ENCODE measurements at places on chromosomes 13 and 19.

- DNase-seq: no peak
Observed at GRCh38 chr19:46381756-46382345, 31.5 kb downstream of the CCDC8 start.

DNA sequence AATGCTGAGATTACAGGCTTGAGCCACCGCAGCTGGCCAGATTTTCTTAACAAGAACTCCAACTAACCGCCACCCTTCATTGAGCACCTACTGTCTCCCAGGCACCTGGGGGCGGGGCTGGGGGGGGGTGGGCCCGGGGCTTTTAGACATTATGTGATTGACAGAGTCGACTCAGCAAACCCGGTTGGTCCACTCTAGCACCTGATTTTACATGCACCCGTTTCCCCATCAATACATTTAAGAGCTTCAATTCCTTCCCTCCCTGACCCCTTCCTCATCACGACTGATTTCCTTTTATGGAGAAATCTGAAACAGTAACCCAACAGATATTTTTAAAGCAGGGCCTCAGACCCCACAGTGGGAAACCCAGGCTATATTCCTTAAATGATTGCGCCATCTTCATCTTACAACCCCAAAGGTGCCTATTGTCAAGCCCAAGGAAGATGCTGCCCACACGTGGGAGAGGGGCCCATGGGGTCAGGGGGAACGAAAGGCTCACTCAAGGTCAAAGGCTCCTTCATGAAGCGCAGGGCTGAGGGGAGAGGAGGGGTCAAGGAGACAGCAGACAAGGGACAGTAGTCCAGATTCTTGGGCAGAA lies 1.8 kb downstream of the INSR start:
- no peak for DNase-seq

GRCh38 chr19:47780215-47780551 lies 1.7 kb downstream of the SELENOW start:
- no peak for DNase-seq

DNA sequence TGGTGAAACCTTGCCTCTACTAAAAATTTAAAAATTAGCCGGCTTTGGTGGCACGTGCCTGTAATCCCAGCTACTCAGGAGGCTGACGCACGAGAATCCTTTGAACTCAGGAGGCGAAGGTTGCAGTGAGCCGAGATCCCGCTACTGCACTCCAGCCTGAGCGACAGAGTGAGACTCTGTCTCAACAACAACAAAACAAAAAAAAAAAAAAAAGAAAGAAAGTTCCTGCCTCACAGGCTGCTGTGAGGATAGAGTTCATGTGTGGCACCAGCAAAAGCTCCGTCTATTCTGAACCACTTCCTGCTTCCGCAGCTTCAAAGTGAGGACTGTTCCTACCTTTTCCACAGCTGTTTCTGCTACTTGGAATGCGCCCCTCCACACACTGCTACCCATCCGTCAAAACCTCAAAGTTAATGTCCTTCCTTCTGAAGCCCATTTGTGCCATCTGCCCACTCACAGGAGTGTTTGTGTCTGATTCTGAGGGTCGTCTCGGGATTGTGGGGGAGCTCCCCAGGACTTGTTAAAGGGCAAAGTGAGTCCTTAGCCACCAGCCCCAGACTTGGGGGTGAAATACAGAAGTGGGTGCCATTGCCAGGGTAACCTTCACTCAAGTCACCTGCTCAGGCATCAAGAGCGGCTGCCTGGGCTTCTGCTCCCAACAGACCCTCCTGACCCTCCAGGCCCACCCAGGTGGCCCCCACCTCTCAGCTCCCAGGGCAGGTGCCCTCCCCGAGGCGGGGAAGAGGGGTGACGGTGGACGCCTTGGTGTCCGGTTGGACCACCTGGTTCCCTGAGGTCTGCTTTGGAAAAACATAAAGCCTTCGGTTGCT lies 2.9 kb downstream of the MFSD12 start:
- DNase-seq: no peak

DNA sequence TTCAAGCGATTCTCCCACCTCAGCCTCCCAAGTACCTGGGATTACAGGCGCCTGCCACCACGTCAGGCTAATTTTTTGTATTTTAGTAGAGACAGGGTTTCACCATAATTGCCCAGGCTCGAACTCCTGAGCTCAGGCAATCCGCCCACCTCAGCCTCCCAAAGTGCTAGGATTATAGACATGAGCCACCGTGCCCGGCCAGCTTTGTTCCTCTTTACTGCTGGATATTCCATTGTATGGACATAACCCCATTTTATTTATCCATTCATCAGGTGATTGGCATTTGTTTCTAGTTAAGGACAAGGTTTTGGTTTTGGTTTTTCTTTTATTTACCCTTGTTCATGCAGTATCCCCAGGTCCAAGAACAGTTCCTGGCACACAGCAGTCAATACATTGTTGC lies 4.1 kb upstream of the RPS9 start:
- DNase-seq: no peak

GRCh38 chr13:23950736-23951510 lies 53.6 kb upstream of the C1QTNF9B start:
- no peak for DNase-seq

- no peak for DNase-seq
Observed at GRCh38 chr13:53885997-53886396, 857.4 kb downstream of the OLFM4 start.

- DNase-seq: no peak
Observed at GRCh38 chr13:95457294-95457693, 95.2 kb upstream of the CLDN10 start.

DNA sequence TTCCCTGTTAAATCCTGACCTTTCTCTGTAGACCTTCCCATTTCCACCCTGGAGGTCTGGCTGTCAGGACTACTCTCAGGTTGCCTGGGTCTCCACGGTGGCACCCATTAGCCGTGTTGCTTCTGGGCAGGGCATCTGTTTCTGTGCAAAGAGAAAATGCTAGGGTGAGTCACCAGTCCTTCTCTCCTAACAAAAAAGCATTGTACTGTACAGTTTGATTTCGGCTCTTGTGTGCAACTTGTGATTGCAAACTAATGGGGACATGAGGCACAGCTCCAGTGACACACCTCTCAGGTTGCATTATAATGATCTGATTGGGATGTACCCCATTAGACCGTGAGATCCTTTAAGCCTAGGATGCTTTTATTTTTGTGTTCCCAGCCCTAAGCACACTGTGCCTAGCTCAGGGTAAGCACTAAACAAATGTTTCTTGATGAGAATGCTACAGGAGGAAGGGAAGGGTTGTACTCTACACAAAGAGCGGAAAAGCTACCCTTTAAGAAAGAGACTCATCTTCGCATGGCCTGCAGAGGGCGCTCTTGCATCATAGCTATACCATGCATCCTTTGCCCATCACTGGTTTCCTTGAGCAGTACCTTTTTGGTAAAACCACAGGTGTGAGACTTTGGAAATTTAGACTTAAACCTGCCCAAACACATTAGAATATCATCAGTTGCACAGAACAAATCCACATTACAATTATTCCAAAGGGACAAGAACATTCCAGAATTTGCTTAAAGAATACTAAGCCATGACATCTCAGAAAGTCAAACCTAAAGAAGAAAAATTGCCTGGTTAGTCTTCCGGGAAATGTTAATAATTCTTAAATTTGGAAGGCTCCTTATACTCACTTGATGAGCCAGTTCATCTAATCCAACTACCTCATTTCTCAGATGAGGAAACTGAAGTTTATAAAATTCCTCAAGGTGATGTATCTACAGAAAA lies 20.3 kb upstream of the TRIM13 start:
- DNase-seq: peak; percentile 33
